ENCODE measurements at places on chromosomes 11 and 22.

GRCh38 chr22:46590334-46590733 lies 29.9 kb upstream of the GRAMD4 start:
- DNase-seq, result no peak

DNA sequence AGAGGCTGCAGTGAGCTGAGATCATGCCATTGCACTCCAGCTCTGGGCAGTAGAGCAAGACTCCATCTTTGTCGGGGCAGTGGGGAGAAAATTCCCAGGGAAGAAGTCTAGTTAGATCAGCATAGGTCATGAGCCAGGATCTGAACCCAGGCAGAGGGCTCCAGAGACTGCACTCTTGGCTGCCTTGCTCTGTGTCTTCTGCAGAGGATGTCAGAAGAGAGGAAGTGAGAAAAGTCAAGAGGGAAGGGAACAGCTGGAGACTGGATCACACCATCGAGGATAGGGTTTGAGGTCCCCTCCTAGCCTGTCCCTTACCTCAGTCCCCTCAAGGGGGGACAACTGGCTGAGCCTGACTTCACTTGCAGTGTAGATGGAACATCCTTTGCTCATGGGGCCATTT lies 5.8 kb downstream of the MYOD1 start:
- no peak for DNase-seq

DNA sequence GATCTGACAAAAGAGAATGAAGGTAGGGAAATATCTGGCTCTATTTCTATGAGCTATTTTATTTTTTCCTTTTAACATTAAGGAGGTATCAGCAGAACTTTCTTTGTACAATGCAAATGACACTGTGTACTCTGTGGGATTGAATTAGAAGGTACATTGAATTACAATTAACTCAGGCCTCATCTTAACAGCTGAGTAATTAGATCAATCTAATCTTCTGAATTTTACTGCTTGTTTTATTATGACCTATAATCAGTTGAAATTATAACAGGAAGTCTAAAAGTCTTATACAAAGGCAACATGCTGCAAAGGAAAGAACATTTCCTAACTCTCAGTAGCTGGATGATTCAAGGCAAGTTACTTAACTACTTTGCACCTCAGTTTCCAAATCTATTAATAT lies 69.8 kb downstream of the RELT start:
- no peak for DNase-seq

- DNase-seq, result no peak
These were observed 33.9 kb downstream of the BCL2L13 start for GRCh38 chr22:17672417-17672991.

DNA sequence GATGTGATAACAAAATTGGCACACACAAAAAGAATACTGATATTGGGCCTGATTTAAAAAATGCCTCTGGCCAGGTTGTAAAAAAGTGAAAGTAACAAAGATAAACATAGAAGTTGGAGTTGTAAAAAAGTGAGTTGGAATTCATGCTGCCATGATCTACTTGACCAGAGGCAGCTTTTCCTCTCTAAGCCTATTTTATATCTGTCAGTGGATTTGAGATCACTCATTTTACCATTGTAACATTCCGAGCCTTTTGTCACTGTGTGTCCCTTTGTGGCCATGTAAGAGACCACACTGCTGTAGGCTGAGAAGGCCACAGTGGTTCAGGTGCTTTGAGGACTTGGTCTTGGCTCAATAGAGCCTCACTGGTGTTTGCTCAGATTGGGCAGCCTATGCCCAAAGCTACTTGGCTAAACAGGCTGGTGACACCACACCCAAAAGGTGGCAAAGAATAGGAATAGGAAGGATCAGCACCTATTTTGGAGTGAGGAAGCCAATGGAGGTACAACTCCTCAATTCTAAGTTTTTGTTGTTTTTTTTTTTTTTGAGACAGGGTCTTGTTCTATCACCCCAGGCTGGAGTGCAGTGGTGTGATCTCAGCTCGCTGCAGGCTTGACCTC lies 7.1 kb downstream of the FEN1 start:
- no peak for DNase-seq

DNA sequence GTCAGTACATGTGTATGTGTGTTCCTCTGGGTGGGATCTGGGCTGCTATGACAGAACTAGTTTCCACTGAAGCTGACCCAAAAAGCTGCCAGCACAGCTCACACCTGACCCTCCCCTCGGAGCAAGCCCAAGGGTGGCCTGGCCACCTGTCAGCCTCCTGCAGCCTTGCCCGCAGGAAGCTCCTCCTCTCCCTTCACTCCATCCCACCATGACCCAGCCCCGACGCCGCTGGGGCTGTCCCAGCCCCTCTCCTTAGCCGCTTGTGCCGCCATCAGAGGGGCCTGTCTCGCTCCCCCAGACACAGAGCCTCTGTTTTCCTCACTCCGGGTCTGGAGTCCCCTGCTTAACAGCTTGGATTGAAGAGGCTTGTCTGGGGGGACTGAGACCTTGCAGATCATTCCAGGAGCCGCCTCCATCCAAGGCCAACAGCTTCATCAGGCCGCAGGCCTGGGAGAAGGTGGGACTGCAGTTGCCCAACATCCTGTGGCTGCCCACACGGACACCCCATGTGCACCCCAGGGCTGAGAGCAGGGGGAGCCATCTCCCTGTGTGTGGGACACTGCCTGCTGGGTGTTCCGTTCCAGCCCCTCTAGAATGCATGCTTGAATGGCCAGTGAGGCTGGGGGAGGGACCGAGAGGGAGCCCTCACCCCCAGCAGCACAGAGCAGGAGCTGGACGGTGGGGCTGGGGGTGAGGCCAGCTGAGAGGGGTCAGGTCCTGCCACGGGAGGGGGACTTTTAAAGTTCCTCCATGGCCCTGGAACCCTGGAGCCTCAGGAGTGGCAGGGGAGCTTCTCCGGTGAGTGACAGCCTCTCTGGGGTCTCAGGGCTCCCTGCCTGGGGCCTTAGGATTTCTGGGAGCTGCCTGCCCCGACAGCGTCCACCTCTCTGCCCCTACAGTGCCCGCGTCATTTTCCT lies 696 bp downstream of the MRGPRF start:
- DNase-seq, result no peak

- DNase-seq, result no peak
These were observed 25.7 kb upstream of the TPBGL start for GRCh38 chr11:75214843-75215242.

DNA sequence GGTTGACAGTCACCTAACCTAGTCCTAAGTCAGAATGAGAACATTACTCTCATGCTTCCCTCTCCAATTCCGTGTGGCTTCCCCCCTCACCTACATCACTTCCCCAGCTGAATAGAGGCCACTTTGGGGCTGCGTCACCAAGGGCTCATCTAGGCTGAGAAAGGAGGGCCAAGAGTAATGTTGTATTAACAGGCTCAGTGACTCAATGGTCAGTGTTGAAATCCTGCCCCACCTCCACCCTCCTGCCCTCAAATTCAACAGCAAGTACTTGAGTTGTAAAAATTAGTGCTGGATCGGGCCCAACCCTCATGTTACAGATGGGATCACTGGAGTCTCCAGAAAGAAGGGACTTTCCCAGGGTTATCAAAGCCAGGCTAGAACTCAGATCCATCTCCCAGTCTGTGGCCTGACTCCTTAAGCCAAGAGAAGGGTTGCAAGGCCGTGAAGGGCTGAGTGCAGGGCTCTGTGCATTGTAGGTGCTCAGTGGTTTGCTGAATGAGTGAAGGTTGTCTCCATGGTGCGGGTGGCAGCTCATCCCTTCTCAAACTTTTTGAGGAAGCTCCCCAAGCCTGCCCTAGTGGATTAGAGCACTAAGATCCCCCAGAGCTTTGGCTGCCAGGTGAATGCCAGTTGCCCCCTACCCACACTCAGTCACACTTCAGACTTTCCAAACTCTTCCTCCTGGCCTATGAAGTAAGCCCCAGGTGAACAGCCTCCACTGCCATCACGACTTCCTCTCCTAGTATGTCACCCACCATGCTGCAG lies 3.2 kb downstream of the DGAT2 start:
- no peak for DNase-seq

GRCh38 chr22:46443850-46444389 lies 93.5 kb downstream of the CELSR1 start:
- DNase-seq, result no peak
